SK-N-MC (cell line): ENCODE measurements at places on chromosomes 16 and 17.

DNA sequence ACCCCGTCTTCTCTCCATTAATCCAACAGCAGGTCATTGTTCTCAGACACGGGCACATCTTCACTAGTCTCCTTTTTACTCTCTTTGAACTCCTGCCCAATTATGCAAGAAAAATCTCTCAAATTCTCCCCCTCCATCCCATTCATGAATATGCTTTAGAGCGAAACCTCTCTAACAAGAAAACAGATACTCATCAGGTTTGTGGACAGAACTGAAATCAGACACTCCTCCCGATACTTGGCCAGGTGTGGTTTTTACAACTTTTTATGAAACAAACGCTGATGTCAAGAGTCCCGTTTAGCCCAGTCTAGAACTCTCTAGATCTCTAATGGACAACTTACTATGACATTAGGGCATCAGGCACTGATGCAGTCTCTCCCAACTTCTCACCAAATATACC, 40.9 kb downstream of the PIK3R5 start:
- no peak for DNase-seq

DNA sequence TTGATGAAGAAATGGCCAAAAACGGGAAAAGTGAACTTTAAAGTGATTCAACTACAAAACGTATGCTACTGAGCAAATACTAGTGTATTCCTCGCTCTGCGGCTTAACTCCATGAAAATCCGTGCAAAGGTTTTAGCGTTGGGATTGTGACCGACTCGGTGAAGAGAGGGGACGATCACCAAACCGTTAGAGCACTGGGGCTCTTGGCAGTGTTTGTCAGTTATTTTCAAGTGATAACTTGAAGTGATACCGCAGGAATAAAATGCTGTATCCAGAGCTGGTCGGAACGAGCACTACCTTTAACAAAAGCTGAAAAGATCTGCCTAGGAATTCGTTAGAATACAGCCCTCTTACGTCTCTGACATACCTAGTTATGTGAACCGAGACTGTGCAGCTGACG, 773 bp upstream of the PPM1D start:
- DNase-seq: no peak

DNA sequence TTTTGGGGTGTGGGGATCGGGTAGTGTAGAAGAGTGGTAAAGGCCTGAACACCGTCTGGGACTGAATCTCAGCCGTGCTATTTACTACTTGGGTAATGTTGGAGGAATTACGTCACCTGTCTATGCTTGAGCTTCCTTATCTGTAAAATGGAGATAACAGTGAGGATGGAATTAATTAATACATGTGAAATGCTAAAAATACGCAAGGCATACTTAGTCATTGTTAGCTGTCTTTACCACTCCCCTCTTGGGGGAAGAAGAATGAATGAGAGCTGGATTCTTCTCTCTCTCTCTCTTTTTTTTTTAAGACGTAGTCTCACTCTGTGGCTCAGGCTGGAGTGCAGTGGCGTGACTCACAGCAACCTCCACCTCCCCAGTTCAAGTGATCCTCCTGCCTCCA, 41.1 kb upstream of the TANGO6 start:
- no peak for DNase-seq

DNA sequence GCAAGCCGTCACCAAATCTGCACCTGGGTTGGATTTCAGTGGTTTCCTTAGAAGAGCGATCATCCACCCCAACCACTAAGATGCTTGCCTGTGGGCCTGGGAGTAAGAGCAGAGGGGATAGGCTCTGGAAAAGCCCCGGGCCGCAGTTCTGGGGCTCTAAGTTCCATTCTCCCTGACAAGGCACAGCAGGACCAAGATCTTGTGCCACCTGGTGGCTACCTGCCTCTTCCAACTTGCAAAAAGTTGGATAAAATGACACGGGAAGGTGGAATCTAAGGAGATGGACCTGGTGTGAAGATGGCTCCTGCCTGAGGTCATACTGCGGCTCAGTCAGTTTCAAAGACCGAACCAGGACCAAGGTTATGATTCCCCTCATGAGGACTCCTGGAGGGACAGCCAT, 42.3 kb downstream of the ABCC12 start:
- DNase-seq: no peak

DNA sequence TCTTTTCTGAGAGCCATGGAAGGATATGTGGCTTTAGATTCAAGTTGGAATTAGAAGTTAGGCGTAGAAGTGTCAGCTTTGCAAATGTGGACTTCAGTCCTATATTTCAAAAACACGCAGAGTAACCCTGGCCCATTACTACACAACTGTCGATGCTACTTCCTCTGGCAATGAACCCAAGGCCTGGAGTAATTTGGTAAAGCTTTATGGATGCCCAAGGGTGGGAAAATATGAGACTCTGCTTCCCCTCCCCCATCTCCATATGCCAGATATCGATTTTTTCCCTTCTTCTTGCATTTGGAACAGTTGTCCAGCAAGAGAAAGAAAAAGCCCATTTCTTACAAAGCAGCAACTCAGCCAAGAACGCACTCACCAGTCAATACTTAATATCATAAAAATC, 2.9 kb upstream of the MAP1LC3B start:
- DNase-seq: no peak

- DNase-seq: no peak
These were observed 64.8 kb downstream of the C16orf95 start for GRCh38 chr16:87252269-87252970.

- no peak for DNase-seq
These were observed 37.2 kb upstream of the BCAR1 start for GRCh38 chr16:75288596-75289120.

DNA sequence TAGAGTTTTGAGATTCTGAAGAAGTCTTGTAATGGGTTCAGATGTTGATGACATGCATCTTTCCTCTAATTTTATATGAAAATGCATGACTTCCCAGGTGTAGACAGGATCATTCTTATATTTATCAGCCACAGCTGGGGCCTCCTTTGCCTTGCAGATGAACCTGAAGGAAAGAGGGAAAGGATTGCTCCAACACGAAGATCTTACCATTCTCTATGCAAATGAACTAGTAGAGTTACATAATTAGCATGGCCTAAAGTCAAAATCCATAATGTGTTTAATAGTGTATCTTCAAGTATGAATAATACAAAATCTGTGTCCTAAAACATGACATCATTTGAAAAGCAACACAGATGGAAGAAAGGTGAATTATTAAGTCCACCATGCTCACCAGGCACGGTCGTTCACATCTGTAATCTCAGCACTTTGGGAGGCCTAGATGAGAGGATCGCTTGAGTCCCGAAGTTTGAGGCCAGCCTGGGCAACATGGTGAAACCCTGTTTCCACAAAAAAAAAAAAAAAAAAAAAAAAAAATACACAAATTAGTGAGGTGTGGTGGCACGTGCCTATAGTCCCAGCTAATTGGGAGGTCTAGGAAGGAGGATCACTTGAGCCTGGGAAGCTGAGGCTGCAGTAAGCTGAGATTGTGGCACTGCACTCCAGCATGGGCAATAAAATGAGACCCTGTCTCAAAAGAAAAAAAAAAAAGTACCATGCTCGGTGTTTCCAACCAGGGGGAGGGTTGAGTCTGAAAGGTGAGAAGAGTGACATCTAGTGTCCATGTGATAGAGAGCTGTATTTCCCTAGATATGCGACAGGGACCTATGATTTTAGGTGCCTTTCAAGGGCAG, 6.3 kb downstream of the VWA3A start:
- DNase-seq: no peak

DNA sequence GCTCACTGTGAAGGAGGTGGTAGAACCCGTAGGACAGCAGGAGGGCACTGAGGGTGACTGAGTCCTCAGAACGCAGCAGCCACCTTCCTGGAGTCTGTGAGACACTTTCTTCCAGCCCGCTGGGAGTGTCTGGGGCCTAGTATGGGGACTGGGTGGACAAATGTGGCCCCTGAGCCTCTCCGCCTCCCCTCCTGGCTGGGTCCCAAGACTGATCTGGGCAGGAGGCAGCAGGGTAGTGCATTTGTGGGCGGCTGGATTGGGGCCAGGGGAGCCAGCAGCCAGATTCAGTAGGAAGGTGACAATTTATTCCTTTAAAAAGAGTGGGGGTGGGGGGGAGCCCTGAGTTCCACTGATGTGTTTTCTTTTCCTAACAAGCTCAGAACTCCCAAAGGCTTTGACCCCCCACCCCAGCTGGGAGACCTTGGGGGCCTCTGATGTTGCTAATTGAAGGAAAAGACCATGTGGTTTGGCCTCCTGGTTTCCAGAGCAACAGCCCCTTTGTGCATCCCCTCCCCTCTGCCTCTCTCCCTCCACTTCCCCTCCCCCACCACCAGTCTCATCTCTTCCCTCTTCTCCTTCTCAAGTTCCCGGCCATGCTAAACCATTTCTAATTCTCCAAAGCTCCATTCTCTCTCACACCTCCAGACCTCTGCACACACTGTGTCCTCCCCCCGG, 4.4 kb downstream of the CLEC19A start:
- no peak for DNase-seq

GRCh38 chr17:13078591-13079385, 61.0 kb upstream of the ELAC2 start:
- DNase-seq: no peak

GRCh38 chr16:19419698-19420075, 2.0 kb downstream of the TMC5 start:
- DNase-seq: no peak

GRCh38 chr17:66915792-66916191, 48.7 kb upstream of the CACNG4 start:
- DNase-seq: no peak

DNA sequence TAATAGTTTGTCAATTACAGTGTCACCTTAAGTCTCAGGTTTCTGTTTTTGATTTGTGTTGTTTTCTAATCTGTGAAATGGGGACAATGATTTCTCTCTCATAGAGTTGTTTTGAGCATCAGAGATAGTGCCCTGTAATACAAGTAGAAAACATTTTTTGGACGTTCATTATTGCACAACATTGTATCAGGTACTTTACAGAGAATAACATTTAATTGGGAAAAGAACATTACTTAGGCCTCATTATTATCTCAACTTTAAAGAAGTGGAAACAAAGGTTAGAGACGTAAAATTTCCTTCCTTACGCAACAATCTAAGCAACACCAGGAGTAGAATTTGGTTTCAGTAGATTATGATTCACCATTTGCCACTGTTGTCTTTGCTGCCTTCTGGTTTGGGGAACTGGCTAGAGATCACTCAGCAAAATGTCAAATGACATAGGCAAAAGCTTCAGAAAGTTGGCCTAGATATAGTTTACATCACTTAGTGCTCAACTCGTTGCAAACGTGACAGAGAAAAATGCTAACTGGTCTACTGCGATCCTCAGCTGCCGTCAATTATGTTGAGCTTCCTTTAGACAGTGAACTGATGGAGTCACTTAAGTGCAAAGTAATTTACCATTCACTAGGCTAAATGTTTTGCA, 1026.8 kb downstream of the CDH11 start:
- no peak for DNase-seq

DNA sequence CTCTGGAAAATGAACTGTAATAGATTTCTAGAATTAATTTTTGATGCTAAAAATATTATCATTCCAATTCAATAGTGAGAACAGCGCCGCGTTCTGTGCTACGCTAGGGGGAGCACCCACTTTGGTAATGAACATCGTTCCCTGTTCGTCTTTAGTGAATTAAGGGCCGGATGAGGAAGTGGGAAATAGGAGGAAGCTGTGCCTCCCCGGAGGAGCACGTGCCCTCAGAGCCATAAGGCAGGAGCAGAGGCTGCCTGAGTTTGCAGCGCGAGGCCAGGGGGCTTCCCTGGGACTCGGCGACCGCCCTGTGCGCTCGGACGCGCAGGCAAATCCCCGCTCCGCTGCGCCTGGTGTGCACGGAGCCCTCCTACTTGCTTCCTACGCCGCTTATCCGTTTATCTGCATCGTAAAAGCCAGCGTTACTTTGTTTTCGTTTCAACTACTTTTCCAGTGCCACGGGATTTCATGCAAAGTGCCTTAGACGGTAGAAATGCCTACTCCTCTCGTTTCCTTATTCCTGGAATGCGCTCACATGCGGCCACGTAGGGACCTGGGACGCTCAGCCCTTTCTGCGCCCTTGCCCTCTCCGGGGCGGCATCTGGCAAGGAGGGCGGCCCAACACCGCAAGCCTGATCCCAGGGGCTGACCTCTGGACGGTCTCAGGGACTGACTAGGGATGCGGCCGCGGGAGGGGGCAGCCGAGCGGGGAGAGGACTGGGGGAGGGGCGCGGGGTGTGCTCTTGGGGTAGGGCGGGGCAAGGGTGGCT, 76.4 kb downstream of the KCNJ12 start:
- no peak for DNase-seq

GRCh38 chr17:31869797-31870568, 10.9 kb upstream of the COPRS start:
- peak; percentile 16 for DNase-seq

DNA sequence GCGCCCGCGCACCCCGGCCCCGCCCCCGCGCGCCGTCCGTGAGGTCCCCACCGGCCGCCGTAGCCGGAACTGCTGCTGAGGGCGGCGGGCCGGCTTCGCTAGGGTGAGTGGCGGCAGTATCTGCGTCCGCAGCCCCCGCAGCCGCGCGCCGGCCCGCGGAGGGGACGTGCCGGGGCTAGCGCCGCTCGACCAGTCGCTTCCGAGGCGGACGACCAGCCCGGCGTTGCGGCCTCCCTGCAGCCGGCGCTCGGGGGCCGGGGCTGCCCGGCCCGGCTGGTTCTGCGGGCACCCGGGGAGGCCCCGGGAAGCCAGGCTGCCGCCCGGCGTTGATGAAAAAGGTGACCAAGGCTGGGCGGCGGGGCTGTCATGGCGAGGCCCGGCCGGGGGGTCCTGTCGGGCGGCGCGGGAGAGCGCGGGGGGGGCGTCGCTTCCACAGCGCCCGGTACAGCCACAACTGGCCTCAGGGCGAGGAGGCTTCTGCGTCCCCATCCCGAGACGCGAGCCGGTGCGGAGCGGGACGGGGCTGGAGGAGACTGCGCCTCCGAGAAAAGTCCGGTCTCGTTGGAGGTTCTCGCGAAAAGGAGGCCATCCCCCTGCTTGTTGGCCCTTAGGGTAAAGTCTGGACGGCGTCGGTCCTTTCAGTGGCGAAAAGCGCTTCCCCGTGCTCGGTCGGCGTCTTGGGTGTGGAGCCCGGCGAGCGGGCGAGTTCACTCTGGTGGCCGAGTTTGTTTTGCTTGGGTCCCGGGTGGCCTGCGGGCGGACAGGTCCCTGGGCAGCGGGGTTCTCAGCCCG, at the start of gene CRAMP1:
TSS of gene CRAMP1 (plus strand) at position 41 of the 792 bp plus-strand sequence. CDS start 2,280 bp downstream, outside the sequence.
- no peak for DNase-seq

DNA sequence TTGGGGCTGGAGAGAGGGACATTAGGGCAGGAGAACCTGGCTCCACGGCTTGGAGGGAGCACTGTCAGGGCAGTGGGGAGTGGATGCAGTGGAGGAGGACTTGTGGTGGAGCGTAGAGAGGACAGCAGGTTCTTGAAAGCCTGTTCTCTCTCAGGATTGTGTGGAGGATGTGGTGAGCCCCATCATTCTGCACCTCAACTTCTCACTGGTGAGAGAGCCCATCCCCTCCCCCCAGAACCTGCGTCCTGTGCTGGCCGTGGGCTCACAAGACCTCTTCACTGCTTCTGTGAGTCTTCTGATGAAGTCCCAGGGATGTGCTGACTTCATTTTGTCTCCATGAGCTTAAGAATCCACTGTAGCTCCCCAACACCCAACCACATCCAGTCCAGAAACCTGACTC, 13.5 kb downstream of the COX6A2 start:
- DNase-seq: no peak

GRCh38 chr17:6239241-6239798, 169.1 kb downstream of the WSCD1 start:
- DNase-seq: no peak

GRCh38 chr16:75012380-75013081, 13.7 kb downstream of the ZNRF1 start:
- DNase-seq: no peak

GRCh38 chr17:7781429-7781828, 52.6 kb upstream of the KDM6B start:
- no peak for DNase-seq

- DNase-seq: no peak
These were observed 213.1 kb downstream of the FOXL1 start for GRCh38 chr16:86791287-86792035.

GRCh38 chr17:75764711-75765421, at the start of gene GALK1:
TSS of gene GALK1 (minus strand) at chr17:75765192. CDS start at chr17:75765136, 56 bp downstream.
- no peak for DNase-seq
